ENCODE measurements at places on chromosomes 5 and 9.

DNA sequence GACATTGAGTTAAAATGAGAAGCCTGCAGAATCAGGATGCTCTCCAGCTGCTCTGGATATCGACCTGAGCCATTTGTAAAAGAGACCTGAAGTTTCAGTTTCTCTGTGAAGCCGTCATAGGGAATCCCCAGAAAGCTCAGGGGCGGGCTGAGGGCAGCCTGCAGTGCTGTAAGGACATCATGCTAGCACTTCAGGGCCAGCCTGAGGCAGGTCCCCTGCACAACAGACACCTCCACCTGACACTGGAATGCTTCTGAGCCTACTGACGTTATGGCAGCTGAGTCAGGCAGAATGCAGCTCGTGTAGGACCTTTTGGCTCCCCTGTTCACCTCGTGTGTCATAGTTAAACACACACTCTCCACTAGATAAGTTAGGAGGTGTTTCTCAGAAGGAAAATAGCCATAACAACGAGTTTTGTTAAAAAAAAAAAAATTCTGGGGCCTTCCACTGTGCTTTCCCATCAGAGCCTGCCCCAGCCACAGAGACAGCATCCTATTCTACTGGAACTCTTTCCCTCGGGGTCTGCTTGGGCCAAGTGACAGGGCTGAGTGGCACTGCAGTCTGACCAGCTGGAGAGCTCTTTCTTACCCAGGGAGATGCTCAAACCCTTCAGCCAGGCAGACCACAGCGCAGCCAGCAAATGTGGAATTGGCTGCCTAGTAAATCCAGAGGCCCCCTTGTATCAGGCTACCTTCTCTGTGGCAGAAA lies 354.9 kb downstream of the DIRAS2 start:
- no peak for DNase-seq

DNA sequence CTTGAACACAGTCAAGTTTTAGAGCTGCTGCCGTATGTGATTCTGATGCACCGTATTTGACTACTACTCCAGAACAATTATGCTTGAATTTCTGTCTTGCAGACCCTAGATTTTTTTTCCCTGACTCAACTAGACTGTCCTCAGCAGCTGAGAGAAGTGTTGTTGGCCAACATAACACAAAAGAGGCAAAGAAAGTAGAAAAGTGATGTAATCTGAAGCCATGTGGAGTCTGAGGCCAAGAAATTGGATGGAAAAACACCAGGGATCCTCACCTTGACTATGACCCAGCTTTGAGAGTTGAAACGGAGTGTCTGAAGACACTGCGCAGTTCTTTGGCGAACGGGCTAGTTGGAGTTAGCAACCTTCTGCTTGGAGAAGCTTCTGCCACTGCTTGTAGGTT lies 36.3 kb upstream of the FGF1 start:
- DNase-seq: no peak

DNA sequence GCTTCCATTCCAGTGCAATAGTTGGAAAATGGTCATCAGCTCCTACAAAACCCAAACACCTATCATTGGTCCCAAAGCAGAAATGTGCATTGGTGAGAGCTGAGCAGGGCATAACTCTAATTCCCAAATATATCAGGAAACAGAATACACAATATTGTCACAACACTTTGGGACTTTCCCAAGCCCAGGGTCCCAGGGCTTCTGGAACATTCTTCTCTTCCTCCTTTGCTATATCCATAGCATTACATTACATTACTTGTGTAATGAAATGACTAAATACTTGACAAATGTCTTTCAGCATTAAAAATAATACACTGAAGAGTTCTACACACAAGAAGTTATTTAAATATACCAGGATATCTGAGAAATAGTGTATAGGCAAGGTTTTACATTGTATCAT lies 45.6 kb downstream of the LIX1 start:
- DNase-seq: no peak

DNA sequence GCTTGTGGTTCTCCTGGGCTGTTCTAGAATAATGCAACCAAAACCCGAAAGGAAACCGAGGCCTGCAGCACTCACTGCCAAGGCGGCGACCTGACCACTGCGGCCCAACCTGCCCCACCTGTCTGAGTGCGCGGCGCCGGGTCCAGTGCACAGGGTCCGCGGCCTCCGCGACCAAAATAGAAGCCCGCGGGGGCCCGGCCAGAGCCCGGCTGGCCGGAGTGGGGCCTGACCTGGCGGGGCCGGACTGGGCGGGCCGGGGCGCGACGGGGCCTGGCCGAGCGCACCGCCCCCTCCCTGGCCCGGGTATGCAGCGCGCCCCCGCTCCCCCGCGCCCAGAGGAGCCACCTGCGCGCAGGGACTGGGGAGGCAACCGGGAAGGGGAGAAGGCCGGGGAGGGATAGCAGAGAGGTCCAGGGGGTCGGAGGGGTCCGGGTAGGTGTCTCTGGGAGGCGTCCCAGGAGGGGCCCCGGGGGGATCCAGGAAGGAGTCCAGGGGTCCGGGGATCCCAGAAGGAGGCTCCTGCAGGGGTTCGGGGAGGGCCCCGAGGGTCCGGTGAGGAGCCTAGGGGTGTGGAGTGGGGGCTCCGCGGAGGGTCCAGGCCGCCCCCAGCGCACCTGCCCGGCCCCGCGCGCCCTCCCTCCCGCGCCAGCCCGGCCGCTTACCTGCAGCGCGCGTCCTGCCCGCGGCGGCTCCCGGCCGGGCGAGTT lies 503 bp downstream of the SEMA4D start:
- no peak for DNase-seq

DNA sequence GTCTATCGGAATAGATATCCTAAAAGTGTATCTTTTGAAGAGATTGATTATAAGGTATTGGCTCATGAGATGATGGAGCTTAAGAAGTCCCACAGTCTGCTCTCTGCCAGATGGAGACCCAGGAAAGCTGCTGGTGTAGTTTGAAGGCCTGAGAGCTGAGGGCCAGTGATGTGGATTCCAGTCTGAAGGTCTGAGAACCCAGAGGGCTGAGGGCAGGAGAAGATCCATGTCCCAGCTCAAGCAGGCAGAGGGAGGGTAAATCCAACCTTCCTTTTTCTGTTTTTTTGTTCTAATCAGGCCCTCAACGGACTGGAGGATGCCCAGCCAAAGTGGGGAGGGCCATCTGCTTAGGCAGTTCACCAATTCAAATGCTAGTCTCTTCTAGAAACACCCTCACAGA lies 11.0 kb upstream of the ABL1 start:
- no peak for DNase-seq

Data from stimulated activated CD8-positive, alpha-beta memory T cell treated with anti-CD3 and anti-CD28 coated beads, Interleukin-7, amount 100 ng/mL, for 24 hours (primary cell).